ENCODE measurements at places on chromosomes 16 and 17.
A peak's percentile ranks its signal among the peaks of the same experiment; 100 is the strongest.

- no peak for DNase-seq
Observed at GRCh38 chr17:65745241-65745640, 183.8 kb upstream of the AXIN2 start.

DNA sequence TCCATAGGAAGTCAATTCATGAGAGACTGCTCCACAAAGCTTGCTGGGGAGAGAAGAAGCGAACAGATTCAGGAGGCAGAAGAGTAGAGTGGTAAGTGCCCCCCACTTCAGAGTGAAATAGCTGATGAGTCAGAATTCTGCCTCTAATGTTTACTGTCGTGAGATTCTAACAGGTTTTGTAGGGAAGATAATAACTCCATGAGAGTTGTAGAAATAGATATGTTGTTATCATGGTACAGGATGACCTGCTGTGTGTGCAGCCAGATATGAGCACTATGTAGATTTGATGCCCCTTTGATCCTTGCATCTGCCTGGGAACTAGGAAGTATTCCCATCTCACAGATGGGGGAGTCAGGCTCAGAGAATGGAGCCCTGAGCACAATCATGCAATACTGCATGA lies 502.4 kb upstream of the CDH11 start:
- DNase-seq, result no peak

DNA sequence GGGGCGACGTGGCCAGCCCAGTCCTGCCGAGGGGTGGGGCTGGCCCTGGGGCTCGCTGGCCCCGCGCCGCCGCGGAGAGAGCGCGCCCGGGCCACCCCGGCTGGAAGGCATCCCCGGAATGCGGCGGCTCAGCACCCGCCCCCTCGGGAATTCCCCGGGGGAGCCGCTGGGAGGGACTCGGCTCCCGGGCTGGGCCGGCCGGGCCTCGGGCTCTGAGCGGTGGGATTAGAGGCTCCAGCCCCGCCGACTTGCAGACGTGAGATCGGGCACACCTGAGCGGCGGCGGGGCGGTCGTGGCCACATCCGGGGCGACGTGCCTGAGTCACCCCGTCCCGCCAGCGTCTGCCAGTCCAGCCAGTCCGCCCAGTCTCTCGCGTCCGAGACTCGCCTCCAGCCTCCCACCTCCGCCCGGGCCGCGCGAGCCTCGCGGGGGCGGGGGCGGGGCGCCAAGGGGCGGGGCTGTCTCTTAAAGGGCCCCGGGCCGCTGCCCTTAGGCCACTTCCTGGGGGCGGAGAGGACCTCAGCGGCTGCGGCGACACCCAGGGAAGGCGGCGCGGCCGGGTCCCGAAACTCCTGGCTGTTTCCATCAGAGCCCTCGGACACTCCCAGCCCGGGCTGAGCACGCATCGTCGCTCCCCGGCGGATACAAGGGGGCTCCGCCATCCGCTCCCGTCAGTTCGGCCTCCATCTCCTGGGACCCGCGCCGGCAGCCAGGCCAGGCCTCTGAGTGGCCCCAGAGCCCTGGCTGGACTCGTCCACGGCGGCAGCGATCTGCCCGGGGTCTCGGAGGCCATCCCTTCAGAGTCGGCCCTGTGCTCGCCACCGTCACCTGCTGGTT lies at the start of gene KCTD11:
KCTD11 (plus strand) TSS at position 498 of the 838 bp plus-strand sequence.
- peak; percentile 98 for DNase-seq

DNA sequence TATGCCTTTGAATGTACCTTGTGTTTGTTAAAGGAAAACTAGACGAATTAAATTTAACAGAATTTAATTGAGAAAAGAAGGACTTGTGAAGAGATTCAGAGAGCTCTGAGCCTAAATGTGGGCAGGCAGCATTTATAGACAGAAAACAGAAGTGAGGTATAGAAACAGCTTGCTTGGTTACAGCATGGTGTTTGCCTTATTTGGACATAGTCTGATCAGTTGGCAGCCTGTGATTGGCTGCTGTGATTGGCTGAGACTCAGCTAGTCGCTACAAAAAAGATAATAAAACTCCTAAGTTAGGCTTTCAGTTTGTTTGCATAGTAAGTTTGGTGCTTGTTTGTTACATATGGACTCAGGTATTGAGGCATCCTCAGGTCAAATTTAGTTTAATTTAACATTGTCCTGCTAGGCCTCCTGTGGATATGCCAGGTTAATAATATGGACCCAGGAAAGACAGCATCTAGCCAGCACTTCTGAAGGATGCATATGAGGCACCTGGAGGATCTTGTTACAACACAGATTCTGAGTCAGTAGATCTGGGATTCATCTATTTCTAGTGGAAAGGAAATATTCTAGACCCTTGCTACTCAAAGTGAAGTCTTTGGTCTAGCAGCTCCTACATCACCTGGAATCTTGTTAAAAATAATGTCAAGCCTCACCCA lies 43.4 kb downstream of the SLFN5 start:
- no peak for DNase-seq

DNA sequence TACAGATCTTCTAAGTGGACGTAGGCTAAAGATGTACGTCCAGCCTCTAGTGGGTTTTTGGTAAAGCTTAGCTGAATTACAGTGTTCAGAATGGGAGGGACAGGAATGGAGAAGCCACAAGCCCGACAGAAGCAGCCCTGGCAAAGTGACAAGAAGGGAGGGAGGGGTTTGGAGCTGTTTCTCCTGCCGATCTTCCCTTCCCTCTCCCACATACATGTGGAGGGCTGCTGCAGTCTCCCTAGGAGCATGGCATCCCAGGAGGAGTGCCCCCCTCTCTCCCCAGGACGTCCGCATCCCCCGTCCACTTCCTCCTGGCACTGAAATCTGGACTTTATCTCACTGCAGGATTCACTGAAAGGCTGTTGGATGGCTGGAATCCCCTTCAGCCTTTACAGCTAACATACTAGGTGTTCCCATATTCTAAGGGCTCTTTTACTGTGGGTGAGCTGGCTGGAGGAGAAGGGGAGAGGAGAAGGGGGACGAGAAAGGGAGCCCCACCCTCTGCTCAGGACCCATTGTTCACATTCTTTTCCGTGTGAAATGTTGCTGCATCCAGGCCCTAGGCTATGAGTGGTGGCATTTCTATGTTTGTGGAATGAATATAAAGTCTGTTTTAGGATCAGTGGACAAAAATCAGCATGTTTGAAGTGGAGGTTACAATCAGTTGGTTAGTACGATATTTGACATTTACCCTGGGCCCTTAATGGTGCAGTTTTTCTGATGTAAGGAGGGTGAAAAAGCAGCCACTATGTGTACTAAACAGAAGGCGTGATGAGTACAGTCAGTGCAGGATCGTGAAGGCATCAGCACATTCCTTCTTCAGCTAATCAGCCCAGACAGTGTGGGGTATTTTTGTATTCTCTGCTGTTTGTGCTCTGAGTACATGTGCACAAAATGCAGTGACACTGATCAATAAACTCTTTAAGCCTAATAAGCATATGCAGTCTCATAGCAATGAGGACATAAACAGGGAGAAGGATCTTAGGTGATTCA lies 94.6 kb downstream of the SPECC1 start:
- DNase-seq, result no peak

- DNase-seq, result no peak
Observed at GRCh38 chr16:72191551-72191950, 19.6 kb upstream of the PMFBP1 start.

- DNase-seq, result no peak
Observed at GRCh38 chr17:50498021-50498874, 10.0 kb upstream of the MYCBPAP start.

GRCh38 chr16:63618896-63619485 lies 1502.9 kb downstream of the CDH11 start:
- DNase-seq, result no peak

DNA sequence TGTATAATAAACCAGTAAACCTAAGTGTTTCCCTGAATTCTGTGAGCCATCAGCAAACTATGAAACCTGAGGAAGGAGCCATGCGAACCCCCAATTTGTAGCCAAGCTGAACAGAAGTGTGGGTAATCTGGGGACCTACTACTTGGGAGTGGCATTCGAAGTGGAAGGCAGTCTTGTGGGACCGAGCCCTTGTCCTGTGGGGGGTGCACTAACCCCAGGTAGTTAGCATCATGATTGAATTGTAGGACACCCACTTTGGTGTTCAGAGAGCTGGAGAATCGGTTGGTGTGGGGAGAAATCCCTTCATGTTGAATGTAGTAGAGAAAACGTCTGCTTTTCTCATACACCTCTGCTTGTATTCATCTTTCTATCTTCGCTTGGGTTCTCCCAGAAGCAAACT lies 79.7 kb upstream of the CPHXL start:
- DNase-seq, result no peak

GRCh38 chr16:17232487-17232886 lies 238.3 kb downstream of the XYLT1 start:
- DNase-seq, result no peak

GRCh38 chr17:75371981-75372380 lies 33.5 kb downstream of the GRB2 start:
- no peak for DNase-seq

DNA sequence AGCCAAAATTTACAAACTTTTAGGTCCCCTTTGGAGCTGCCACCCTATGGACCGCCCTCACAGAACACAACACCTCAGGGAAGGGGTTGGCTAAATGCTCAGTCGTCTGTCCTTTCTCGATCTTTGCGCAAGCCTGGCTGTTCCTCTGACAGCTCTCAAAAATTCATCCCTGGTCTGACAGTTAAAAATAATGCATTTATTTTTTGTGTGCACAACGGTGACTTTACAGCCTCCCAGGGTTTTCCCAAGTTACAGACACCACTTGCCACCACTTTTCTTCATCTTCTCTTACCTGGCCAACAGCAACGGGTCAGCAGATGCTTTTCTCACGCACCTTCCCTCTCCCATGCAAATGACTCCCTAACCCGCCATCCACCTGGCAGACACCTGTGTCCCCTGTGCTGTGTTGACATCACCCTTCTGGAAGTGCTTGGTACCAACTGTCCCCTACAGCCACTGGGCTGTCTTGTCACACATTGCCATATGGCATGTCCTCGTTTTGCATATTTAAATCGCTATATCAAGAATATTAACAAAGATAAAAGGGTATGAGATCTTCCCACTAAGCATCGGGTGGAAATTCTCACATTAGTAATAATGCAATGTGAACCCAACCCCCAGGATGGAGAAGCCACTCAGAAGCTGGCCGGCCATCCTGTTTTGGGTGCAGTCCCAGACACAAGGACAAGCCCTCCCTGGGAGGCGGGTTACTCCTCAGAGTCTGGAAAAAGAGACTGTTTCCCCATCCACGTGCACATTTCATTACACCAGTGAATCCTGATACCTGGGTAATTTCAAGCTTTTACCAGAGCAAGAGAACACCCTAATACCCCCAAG lies 187.0 kb downstream of the ZFHX3 start:
- no peak for DNase-seq

DNA sequence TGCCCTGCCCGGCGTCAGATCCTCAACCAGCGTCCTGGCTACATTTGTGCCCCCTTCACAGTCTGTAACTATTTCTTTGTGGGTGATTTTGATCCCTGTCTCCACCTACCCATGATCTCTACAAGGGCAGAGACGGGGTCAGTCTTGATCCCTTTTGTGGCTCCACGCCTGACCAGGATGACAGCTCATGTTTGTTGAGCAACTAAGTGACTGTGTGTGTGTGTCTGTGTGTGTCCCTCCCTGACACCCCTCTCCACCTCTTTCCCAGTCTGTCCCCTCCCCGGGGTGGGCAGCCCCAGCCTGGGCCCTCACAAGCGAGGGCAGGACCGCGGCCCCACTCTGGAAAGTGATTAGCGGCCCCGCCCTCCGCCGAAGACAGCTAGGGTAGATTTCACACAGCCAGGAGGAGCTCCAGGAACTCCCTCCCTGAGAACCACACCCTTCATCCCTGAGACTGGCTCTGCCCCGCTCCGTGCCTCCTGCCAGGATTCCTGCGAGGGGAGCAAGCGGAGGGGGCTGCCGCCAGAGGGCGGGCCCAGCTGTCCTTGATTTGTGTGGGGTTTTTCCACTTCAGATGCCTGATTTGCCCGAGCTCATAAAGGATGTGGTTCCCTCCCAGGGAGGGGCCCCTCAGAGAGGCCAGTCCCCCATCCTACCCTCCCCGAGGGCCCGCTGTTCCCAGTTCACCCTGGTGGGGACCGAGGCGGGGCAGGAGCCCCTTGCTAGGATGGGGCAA lies 5.3 kb upstream of the HS3ST6 start:
- peak; percentile 67 for DNase-seq
